ENCODE measurements at places on chromosomes 3 and 15.

DNA sequence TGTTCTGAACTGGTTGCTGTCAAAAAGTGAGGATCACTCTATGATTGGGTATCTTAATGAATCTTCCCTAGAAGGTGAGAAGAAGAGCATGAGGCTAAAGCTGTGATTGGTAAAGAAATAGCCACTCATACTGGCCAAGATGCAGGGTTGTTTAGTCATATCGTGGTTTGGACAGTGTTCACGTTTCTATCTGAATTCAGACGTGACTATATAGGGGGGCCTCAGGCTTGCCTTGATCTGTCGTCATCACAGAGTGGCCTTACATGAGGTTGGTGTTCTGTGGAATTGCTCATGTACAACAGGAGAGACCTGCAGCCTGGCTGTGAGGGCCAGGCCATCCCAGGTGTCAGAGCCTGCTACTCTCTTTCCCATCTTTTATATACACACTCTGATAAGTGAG, 12.4 kb downstream of the RTP2 start:
- DNase-seq: no peak

DNA sequence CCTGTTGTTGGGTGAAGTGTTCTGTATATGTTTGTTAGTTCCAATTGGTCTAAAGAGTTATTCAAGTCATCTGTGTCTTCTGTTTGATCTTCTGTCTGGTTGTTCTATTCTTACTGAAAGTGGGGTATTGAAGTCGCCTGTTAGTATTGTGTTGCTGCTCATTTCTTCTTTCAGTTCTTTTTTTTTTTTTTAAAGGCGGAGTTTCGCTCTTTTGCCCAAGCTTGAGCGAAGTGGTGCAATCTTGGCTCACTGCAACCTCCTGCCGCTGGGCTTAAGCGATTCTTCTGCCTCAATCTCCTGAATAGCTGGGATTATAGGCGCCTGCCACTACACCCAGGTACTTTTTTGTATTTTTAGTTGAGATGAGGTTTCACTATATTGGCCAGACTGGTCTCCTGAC, 23.5 kb downstream of the PFN2 start:
- no peak for DNase-seq

DNA sequence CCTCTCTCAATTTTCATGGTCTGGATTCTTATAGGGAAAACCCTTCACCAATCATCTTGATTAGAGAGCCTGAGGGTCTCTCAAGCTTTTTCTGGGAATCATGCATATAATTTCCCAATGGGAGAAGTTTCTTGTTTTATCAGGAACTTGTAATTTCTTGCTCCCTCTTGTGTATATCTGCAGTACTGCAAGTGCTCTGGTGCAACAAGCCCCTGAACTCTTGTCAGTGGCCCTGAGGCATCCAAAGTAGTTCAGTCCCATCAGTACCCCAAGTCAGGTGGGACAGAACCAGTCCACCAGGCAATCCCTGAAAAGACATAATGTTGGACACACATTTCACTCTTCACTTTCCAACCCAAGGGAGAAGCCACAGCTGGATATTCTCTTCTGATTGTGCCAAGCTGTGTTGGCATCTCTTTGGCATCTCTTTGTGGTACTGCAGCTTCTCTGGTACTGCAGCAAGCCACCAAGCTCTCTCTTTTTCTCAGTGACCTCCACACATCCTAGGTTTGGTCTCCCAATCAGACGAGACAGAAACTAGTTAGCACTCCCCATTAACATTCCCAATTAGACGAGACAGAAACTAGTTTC, 214.5 kb downstream of the ZIC4 start:
- DNase-seq: no peak

- no peak for DNase-seq
These were observed 50.6 kb downstream of the SV2B start for GRCh38 chr15:91150502-91151160.

DNA sequence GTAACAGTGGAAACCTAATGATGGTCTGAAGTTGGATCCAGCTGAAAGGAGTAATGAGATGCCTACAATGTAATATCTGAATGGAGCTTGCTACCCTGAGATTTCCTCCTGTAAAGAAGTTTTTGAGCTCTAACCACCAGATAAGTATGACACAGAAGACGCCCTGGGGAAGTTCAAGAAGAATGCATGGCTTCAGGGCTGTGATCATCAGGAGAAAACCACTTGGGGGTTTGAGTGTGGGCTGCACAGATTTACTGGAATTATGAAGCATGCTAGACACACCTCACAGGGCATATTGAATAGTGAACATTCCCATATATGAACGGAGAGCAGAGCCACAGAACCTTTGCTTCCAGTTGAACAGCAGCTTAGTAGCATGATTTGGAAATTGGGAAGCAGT, 10.6 kb upstream of the CCDC80 start:
- no peak for DNase-seq

DNA sequence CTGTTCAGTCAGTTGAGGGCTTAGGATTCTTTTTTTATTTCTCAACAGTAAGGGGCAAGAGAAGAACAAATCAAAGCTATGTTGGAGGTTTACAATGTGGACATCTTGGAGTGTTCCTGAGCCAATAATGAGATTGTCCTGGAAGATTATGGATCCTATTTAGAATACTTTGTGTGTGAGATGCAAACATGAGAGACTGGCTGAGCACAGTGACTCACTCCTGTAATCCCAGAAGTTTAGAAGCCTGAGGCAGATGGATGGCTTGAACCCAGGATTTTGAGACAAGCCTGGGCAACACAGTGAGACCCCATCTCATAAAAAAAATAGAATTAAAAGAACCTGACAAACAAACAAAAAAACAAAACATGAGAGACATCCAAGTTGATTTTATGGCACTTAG, 351.6 kb downstream of the GAP43 start:
- DNase-seq: no peak

DNA sequence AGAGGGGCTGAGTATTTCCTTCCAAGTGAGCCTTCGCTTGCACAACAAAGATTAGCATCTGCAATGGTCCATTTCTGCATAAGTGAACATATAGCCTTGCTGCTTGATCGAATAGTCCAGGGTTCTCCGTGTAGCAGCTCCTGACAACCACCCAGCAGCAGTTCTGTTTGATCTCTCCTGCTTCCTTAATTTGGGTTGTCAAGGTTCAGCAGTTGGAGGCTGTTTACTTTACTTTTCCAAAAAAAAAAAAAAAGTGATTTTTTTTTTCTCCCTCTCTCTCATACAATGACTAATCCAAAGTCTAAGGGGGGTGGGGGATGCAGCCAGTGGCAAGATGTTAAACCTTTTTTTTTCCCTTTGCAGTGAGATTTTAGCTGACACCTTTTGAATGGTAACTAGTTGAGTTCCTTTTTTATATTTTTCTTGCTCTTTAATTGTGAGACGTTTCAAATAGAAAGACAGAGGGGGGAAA, 3.6 kb downstream of the FOXP1 start:
- no peak for DNase-seq

- DNase-seq: no peak
These were observed 607 bp upstream of the IMP3 start for GRCh38 chr15:75640483-75641178.

All from D721Med (cell line).